ENCODE measurements at places on chromosomes 7 and 10.

DNA sequence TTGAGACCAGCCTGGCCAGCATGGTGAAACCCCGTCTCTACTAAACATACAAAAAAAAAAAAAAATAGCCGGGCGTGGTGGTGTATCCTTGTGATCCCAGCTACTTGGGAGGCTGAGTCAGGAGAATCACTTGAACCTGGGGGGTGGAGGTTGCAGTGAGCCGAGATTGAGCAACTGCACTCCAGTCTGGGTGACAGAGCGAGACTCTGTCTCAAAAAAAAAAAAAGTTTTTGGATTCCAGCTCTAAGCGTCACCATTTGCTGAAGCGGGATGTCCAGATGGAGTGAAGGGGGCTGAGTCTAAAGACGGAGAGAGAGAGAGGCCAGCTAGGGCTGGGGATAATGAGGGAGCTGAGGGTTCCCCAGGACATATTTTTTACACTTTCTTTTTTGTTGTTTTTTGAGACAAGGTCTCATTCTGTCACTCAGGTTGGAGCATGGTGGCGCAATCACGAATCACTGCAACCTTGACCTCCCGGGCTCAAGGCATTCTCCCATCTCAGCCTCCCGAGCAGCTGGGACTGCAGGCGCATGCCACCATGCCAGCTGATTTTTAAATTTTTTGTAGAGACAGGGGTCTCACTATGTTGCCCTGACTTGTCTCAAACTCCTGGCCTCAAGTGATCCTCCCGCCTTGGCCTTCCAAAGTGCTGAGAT is 9.4 kb upstream of the HK1 start:
- DNase-seq, result no peak

- DNase-seq, result peak; percentile 40
These were observed at the start of gene RAMP3 for GRCh38 chr7:45157653-45158401. Gene RAMP3, plus strand, starts transcription at chr7:45157791. Its CDS starts 38 bp downstream, at chr7:45157829.

- DNase-seq, result peak; percentile 2
These were observed 601.3 kb downstream of the GALNT17 start for GRCh38 chr7:71733107-71733870.

DNA sequence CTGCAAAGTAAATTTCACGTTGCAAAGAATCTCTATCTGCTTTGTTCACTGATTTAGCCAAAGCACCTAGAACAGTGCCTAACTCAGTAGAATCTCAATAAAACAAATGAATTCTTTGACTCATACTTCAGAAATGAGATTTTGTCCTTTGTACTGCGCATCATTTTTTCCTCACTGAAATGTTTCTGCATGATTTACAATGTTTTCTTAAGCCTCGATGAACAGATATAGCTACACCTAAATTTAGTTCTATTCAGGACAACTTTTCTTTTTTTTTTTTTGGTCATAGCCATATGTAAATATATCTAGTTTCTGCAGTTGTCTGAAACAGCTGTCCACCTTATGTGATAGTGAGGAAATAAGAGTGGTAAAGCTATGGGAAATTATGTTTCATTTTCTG is 15.3 kb downstream of the GNAT3 start:
- no peak for DNase-seq

- peak; percentile 94 for DNase-seq
These were observed 4.4 kb upstream of the MAD1L1 start for GRCh38 chr7:2237109-2237602.

DNA sequence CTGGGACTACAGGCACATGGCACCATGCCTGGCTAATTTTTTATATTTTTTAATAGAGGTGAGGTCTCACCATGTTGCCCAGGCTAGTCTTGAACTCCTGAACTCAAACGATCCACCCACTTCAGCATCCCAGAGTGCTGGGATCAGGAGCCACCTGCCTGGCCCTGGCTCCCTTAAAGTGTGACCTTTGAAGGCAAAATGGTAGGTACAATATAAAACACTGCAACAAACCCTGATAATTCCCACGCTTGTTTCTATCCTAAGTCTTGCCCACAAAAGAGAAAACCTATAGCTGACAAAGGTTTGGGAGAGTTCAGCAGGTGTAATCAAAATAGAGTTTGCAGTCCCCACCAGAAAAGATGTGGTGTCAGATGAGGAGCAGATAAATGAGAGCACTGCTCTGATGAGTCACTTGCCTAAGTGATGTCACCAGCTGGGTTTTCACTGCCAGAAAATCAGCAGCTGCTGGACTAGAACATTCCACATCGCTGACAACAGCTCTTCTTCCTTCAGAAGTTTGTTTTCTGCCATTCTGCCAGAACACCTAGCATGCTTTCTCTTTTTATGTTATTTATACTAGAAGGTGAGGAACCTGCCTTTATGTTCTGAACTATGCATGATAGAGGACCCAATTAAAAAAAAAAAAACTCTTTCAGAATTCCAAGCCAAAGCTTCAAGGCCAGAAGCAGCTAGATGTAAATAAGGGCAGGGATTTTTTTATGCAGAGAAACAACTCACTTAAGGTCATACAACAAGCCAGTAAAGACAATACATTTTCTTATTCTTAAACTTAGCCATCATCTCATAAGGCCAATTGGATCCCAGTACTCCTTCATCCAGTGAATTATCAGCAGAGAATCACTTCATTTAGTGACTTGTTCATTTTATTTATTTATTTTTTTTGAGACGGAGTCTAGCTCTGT is 18.0 kb downstream of the PURB start:
- no peak for DNase-seq

GRCh38 chr10:108582387-108582786 is 1340.9 kb downstream of the XPNPEP1 start:
- no peak for DNase-seq

GRCh38 chr7:121019018-121019417 is 30.5 kb downstream of the CPED1 start:
- no peak for DNase-seq

- no peak for DNase-seq
These were observed 28.0 kb upstream of the KIAA1217 start for GRCh38 chr10:24180891-24181290.

DNA sequence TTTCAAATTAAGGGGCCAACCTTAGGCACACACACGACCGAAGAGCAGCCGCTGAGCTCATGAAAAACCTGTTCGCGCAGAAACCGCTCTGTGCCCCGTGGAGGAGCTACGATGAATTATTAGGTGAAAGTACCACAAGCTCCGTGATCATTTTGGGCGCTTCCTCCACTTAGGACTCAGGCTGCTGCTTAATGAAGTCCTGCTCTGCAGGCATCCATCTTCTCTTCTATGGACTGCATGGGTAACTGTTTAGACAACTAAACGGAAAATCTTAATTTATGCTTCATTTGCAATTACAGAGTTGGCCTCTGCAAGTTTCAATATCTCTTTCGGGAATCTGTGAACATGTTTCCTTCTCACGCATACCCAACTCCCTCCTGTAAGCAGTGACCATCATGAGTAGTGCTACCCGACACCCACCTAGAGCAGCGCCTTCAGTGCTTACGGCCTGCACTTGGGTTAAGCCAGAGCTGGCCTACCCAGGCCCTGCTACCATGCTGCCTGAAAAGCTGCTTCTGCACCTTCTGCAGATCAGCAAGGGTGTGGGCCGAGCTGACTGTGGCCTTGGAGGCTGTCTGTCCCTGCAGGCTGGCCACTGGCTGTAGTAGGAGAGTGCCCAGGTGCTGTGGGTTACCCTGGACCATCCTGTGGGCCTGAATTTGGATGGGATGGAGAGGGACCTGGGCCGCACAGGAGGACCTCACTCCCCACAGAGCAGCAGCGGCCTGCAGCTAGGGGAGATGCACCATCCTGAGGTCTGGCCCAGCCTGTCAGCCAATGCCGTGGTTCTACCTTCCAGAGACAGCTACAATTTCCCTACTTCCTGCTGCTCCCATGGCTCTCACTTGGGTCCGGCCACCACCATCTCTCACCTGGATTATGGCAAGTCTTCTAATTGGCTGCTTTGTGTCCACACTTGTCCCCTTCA is 36.0 kb downstream of the GNA12 start:
- peak; percentile 75 for DNase-seq

DNA sequence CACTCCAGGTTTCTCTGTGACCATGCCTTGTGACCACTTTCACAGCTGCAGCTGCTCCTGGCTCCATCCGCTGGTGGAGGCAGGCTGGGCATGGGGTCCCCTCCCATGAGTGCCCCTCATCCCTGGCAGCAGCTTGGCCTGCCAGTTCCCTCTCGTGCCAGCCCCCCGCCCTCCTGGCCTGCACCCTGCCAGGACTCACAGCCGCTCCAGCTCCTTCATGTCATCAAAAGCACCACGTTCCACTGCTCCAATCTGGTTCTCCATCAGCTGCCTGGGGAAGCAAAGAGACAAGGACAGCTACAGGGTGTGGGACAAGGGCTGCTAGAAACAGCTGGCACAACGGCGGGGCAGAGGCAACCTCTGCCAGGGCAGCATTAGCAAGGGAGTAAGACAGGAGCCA is 22.6 kb downstream of the SLIT1 start:
- DNase-seq, result no peak

DNA sequence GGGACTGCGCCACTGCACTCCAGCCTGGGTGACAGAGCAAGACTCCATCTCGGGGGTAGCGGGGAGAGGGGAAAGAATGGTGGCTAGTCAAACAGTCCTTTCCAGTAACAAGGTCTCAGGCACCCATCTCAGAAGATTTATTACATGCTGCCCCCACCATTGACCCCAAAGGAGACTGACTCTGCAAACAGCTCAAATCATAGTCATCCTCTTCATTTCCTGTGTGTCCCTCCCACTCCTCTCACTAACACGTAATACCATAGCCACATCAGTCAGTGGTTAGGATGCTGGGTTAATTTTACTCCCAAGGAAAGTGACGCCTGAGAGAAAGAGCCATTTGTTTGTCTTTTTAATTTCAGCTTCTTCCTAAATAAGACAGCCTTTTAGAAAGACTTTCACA is 56.6 kb upstream of the BET1 start:
- DNase-seq, result no peak

DNA sequence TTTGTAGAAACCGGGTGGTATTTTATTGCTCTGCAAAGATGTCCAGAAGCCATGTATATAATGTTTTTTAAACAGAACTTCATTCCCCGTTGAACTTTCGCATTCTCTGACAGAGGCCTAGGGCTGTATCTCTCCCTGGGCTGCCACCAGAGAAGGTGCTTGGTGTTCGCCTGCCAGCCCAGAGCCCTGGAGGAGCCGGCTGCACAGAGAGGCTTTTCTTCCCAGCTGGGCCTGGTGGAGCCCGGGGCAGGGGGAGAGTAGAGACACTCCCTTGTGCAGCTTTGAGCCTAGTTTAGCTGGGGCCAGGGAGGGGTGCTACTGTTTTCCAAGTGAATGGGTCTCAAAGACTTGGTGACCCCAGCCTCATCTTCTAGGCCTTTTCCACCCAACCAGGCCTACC is 13.6 kb upstream of the TRIM8 start:
- no peak for DNase-seq

GRCh38 chr7:150742286-150742968 is 5.2 kb downstream of the GIMAP5 start:
- no peak for DNase-seq

DNA sequence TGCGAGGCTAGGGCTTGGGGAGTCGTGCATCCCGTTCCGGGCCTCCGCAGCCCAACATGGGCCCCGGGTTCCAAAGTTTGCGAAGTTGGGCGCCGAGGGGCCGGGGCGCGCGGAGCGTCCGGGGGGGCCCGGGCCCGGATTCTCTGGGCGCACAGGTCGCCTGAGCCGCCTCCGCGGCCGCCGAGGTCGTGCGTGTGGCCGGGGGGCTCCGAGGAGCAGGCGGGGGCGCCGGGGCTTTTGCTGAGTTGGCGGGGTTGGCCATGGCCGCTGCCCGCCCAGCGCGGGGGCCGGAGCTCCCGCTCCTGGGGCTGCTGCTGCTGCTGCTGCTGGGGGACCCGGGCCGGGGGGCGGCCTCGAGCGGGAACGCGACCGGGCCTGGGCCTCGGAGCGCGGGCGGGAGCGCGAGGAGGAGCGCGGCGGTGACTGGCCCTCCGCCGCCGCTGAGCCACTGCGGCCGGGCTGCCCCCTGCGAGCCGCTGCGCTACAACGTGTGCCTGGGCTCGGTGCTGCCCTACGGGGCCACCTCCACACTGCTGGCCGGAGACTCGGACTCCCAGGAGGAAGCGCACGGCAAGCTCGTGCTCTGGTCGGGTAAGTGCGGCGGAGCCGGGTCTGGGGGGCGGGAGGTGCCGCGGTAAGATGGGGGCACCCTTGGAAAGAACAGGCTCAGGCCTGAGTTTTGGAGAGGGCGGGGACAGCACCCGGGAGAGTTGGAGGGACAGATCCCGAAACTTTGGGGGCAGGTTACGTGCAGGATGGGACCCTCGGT is 643 bp downstream of the SMO start:
- no peak for DNase-seq

- no peak for DNase-seq
These were observed 46.0 kb downstream of the SH2D4B start for GRCh38 chr10:80583685-80584084.
